ENCODE measurements at places on chromosomes 12 and 14.

DNA sequence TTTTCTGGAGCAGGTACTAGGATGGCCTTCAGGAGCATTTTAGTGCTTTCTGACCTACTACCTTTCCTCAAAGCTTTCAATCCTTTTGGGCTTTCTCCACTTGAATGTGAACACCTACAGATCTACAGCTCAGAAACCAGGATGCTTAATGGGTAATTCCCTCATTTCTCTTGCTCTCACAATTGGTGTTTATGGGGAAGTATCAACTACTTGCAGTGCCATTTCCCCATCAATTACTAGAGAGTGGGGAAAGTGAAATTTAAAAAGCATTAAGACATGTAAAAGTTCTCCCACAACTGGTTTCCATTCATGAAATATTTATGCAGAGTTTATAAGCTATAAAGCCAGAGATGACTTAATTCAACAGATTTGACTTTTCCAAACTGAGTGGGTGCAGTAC, 2.1 kb upstream of the YY1 start:
- no peak for DNase-seq

DNA sequence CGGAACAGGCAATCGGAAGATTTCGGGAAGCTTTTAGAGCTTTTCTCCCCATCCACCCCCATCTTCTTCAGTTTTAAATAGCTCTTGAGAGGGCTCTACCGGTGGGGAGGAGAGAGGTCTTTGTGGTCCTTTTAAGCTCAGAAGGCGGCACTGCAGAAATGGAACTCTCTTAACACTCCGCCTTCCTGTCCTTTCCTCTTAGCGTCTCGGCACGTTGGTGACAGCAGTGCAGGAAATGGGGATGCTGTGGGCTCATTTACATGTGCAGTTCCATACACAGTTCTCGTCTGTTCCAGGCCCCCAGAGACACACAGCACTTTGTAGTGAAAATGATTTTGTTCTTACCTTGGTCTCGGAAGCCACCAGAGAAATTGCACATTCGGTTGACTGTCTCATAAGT, 50.4 kb upstream of the RIN3 start:
- no peak for DNase-seq

DNA sequence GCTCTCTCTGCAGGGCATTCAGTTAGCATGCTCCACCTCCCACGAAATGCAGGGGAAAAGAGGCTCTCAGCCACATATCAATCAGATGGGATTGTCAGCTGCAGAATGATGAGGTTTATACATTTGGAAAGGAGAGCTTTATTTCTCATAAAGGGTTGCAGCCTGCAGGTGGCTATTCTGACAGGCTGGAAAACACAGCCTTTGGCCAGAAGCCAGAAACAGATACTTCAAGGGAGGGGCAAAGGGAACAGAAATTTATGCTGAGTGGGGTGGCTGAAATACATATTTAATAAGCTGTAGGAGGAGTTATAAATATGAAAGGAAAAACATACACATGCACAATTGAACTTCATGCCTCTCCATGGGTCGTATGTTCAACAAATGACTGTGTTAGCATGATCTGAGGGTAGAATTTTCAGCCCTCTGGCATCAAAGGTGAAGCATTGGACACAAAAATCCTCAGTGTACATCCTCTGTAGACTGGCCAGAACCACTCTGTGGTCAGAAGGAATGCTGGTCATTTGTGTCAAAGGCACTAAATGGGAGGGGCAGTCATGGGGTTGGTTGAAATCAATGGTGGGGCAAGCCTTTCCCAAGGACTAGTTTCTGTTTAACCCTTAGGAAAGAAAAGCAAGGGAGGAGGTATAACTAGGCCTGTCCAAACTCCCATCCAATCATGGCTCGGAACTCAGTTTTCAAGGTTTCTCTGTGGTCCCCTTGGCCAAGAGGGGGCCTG, 62.4 kb downstream of the TMX1 start:
- DNase-seq, result no peak

GRCh38 chr14:70018230-70018629, 139.0 kb downstream of the SMOC1 start:
- DNase-seq, result no peak

DNA sequence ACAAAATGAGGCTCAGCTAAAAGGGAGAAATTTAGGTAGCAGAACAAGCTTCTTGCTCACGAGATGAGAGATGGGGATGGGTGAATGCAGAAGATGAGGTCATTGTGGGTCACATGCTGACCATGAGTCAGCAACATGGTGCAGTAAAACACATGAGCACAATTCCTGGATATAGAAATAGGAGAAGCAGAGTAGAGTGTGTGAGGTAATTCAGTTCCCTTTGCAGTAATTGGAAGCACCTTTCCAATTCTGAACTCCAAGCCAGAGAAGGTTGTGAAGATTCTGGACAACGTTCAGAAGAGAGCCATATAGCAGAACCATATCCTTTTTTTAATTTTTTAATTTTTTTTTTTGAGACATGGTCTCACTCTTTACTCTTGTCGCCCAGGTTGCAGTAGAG, 62.0 kb upstream of the LMNTD1 start:
- DNase-seq, result no peak

- DNase-seq, result no peak
These were observed 212.8 kb downstream of the CACNA1C start for GRCh38 chr12:2265461-2266167.

DNA sequence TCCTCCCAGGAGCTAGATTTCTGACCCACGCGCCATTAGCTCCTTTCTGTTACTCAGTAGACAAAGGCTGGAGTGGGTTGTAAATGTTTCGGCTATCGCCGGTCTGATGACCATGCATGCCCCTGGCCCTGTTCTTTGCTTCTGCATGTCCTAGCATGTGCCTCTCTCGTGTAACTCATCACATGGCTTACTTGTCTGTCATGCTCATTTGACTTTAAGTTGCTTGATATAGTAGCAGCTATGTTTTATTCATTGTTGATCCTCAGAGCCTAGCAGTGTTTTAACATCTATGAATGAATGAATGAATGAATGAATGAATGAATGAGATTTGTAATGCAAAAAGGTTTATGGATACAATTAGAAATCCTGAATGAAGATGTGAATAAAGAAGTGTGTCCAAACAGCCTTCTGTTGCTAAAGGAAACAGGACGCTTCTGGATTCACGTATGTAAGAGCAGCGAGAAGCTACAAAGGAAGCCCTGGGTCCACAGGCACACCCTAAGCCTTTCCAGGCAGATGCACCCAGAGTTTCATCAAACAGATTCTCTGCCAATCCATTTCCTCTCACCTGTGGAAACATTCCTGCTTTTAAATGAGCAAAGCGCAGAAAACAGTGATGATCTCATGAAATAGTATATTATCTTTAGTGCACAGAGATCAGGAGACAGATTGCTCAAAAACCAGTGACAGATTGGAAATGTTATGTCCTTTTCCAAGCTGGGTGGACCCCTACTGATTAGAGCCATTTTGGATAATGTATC, 3.4 kb downstream of the GSG1 start:
- no peak for DNase-seq

DNA sequence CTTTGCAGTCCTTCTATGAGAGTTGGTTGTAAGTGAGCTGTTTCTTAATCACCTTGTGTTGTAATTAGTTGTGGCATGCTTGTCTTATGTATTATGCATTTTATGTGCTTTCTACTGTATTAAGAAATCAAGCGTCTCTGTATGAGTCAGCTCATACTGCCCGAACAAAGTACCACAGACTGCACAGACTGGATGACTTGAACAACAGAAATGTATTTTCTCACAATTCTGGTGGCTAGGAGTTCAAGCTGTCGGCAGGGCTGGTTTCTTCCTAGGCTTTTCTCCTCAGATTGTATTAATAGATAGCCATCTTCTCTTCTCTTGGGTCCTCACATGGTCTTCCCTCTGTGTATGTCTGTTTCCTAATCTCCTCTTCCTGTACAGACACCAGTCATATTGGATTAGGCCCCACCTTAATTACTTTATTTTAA, 77.7 kb downstream of the FLRT2 start:
- DNase-seq, result no peak

- no peak for DNase-seq
These were observed 2.6 kb upstream of the PHC1 start for GRCh38 chr12:8911606-8912268.

GRCh38 chr12:109098651-109099050, 1.3 kb downstream of the UNG start:
- DNase-seq, result no peak

DNA sequence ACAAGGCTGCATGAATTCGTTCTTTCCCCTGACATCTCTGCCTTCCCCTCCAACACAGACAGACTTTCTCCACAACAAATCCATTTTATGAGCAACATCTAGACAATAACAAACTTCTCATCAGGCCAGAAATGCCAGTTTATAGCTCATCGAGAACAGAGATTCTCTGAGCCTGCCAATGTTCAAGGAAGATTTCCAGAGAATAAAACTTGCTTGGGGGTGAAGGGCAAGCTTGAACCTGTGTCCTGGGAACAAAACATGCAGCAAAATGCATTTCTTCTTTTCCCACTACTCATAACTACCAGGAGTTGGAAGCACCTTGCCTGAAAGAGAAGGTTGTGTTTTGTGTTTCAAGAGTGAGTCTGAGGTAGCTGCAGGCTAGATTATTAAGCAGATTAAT, 6.8 kb downstream of the MAP1LC3B2 start:
- no peak for DNase-seq

DNA sequence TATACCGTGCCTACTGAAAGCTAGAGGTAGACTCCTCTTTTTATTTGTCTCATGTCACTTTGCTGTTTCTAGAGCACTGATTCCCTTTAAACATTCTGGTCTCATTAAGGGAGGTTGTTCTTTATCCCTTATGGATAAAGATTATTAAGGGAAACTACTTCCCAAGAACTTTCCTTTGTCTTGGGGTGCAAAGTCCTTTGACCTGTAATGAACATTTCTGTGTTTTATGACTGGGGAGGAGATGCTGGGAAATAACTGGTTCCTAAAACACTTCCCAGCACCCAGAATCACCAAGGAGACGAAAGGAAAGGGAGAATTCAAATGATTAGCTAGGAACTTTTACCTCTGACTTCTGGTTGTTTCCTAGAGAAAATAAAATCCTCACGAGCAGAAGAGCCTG, 63.2 kb upstream of the ACTN1 start:
- no peak for DNase-seq

- DNase-seq, result no peak
These were observed 6.6 kb upstream of the KLRD1 start for GRCh38 chr12:10301103-10301502.

- no peak for DNase-seq
These were observed 310.2 kb downstream of the GLT1D1 start for GRCh38 chr12:129163461-129163860.

- DNase-seq, result no peak
These were observed 525.6 kb downstream of the FLRT2 start for GRCh38 chr14:86055512-86056075.

GRCh38 chr12:124621296-124621660, 53.9 kb upstream of the NCOR2 start:
- no peak for DNase-seq

DNA sequence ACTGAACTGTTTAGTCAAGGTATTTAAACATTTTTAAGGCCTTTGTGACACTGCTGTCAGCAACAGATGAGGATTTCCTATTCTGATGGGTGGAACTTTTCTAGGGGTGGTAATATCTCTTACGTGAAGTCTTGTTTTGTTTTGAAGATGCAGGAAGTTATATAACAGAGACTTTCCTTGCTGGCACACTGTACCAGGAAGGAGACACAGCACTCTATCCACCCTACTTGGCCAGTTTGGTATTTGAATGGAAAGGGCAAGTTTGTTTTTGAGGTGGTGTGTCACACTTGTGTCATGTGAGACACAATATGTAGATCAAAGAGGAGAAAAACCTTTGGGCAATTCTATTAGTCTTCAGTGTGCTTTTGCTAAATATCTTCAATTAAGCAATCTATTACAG, 51.6 kb upstream of the SRP54 start:
- no peak for DNase-seq

- DNase-seq, result no peak
These were observed 102.0 kb upstream of the HIF1A start for GRCh38 chr14:61593330-61593729.

DNA sequence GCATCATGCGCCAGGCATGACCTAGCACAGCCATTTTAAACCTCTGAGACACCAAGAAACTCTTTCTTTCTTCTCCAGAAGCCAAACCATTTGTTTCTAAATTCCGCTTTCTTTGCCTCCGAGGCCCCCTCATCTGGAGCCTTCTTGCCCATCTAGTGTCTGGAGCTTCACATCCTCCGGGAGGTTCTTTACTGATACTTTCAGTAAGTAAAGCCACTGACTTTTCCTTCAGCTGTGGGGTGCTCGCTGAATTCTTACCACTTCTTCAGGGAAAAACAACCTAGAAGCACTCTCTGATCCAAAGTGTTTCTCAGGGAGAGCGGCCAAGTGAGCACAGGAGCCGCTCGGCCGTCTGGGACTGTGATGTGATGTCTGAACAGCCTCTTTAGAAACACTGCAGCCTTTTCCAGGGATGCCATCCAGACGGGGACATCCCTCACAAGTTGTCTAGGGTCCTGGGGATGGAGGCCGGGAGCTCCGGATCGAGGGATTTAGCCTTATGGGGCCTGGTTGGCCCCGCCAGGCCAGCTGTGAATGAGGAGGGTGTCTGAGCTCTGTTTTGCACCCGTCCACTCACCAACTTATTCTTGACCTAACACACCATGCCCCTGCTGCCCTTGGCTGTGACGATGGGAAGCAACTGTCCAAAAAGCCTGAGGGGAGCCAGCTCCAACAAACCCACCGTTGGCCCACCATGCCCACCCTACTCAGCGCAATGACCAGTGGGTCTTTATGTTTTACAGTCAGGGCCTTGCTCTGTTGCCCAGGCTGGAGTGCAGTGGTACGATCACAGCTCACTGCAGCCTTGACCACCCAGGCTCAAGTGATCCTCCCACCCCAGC, 160.6 kb downstream of the ZFP36L1 start:
- DNase-seq, result no peak

Data from memory B cell (primary cell).